Neural crest cell (in vitro differentiated cells): ENCODE measurements at places on chromosomes 12 and 14. TPM values are rescaled to one million over a fixed set of nuclear protein-coding genes. Genes with fewer than 3 reads are reported as not detected.

DNA sequence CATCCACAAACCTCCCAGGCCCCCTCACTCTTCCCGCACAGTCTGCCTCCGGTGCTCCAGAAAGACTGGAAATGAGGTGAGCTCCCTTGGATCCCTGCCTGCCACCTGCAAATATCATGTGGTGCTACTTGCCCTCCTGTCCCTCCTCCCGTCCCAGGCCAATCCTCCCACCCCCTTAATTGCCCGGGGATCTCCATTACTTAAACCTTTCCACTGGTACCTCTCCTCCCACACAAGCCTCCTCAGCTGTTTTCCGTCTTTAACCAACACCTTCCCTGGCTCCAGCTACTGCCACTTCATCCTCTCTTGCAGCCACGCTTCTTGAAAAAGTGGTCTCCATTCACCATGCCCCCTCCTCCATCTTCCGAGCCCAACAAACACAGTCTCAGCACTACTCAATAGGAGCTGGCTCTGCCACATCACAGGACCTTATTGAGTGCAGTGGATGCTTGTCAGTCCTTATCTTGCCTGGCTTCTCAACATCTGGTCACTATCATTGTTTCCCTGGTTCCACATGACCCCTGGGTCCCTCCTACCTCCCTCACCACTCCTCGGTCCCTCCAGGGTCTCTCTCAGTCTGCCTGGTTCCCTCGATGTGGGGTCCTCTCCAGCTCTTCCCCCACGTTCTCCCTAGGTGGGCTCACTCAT is 11.5 kb downstream of the FAIM2 start:
- no peak for DNase-seq
- peak overlapping the region; percentile 6 for H3K27ac ChIP-seq
- no peak overlapping the region for H3K4me3 ChIP-seq
- no peaks in the 10 kb centered on the region for H3K36me3 ChIP-seq
- peaks cover 12% of the 10 kb centered on the region for H3K27me3 ChIP-seq
- H3K4me1 ChIP-seq = peaks cover 7% of the 10 kb centered on the region

DNA sequence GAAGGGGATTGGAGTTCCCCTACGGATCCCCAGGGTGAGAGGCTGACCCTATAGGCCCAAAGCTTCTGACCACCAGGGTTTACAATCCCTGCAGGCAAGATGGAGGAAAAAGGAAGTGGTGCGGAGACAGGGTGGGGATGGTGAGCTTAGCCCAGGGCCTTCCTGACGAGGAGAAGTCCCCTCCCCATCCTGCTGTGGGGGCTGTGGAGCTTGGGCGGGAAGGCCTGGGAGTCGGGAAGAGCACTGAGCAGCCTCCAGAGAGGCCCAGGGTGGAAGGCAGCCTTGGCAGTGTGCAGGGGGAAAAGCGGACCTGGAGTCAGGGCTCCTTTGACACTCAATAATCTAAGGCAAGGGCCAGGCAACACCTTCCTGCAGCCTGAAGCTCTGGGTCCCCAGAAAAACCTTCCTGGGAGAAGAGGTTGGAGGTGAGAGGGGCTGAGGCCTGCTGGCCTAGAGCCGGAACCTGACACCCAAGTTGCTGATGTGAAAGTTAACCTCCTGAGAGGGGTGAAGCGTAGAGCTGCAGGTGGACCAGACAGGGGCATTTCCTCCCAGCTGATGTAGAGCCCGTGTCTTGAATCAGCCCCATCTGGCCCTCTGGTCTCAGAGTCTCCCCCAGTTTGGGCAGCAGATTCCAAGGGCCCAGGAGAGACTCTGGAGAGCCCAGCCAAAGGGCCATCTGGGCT is 6.0 kb downstream of the HDAC7 start:
- peak overlapping the region; percentile 85 for H3K4me3 ChIP-seq
- H3K36me3 ChIP-seq = no peaks in the 10 kb centered on the region
- DNase-seq = no peak
- peak overlapping the region; percentile 47 for H3K27ac ChIP-seq
- H3K4me1 ChIP-seq = peaks cover 74% of the 10 kb centered on the region

- DNase-seq = no peak
- H3K36me3 ChIP-seq = peaks cover 14% of the 10 kb centered on the region
- H3K4me1 ChIP-seq = peaks cover 15% of the 10 kb centered on the region
- H3K27me3 ChIP-seq = no peaks in the 10 kb centered on the region
- H3K4me3 ChIP-seq = no peak overlapping the region
- H3K27ac ChIP-seq = no peak overlapping the region
Measured at GRCh38 chr12:9347328-9348127, 139.3 kb upstream of the PZP start.

The SPTB gene
- 0.16 and 0.18 TPM in 2 replicates for total RNA-seq

DNA sequence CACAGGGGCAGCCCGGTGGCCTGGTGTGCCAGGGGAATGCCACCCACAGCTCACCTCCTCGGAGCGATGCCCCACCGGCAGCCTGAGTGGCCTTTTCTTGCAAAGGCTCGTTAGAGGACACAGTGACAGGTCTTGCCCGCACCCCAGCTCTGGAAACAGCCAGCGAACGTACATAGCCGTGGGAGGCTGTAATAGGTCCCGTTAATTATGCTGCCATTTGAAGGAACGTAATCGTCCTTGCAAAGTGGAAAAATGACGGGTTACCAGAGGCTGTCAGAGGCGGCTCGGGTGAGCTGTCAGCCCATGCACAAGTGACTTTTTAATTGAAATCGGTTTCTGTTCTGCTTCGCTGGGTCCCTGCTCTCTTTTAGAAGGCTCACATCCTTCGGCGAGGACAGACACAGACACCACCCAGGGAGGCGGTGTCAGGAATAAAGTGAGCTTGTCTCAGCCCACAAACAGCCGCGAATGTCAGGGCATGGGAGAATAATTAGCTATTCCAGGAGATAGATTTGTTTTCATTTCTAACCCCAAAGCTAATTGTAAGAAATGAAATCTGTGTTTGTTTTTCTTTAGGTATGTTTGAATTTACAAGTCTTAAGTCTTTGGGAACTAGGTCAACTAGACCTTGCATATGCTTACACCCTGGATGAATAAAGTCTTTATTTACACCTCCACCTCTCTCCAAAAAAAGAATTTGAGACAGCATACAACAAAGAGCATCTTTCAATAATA is 77.2 kb upstream of the RFLNA start:
- peaks cover 7% of the 10 kb centered on the region for H3K27me3 ChIP-seq
- H3K4me3 ChIP-seq = peak overlapping the region; percentile 39
- H3K4me1 ChIP-seq = peaks cover 23% of the 10 kb centered on the region
- DNase-seq = no peak
- peaks cover 21% of the 10 kb centered on the region for H3K36me3 ChIP-seq

The SOX5 gene
- 86.6 and 86.8 TPM in 2 replicates for total RNA-seq

- H3K36me3 ChIP-seq = no peaks in the 10 kb centered on the region
- H3K4me3 ChIP-seq = peak overlapping the region; percentile 93
- H3K4me1 ChIP-seq = peaks cover 29% of the 10 kb centered on the region
- H3K27me3 ChIP-seq = peaks cover 7% of the 10 kb centered on the region
- no peak overlapping the region for H3K27ac ChIP-seq
- no peak for DNase-seq
Measured at GRCh38 chr12:51593021-51593420, 2.0 kb downstream of the SCN8A start.

DNA sequence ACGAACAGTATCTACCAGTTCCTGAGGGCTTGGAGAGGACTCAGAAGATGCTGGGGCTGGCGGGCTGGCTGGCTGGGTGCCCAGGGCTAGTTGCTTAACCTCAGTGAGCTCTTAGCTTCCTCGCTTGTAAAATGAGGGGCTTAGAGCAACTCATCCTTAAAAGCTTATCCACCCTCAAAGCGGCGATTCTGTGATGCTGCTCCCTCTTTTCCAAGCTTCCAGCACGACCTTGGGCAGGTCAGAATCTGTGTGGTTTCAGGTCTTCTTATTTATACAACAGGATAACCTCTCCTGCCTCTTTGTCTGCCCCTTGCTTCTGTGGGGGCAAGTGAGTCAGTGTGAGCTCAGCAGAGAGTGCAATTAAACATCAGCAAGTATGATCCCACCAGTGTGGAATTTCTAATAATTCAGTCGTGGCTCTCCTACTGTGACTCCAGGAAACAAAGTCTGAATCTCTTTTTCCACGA is 281.8 kb downstream of the KSR2 start:
- H3K27me3 ChIP-seq = peaks cover 13% of the 10 kb centered on the region
- no peak overlapping the region for H3K4me3 ChIP-seq
- no peaks in the 10 kb centered on the region for H3K36me3 ChIP-seq
- no peak overlapping the region for H3K27ac ChIP-seq
- no peak for DNase-seq

GRCh38 chr14:66242001-66242400 is 244.2 kb upstream of the CCDC196 start:
- peaks cover 21% of the 10 kb centered on the region for H3K4me1 ChIP-seq
- no peaks in the 10 kb centered on the region for H3K36me3 ChIP-seq
- H3K27me3 ChIP-seq = no peaks in the 10 kb centered on the region
- H3K27ac ChIP-seq = no peak overlapping the region

The INHBC gene
- 0.14 TPM in 1 of 2 replicates, not detected in the other for total RNA-seq

- H3K27ac ChIP-seq = peak overlapping the region; percentile 53
- no peaks in the 10 kb centered on the region for H3K36me3 ChIP-seq
- no peaks in the 10 kb centered on the region for H3K27me3 ChIP-seq
- peak overlapping the region; percentile 29 for H3K4me3 ChIP-seq
Measured at GRCh38 chr12:62658910-62659309, 192.3 kb downstream of the MON2 start.

DNA sequence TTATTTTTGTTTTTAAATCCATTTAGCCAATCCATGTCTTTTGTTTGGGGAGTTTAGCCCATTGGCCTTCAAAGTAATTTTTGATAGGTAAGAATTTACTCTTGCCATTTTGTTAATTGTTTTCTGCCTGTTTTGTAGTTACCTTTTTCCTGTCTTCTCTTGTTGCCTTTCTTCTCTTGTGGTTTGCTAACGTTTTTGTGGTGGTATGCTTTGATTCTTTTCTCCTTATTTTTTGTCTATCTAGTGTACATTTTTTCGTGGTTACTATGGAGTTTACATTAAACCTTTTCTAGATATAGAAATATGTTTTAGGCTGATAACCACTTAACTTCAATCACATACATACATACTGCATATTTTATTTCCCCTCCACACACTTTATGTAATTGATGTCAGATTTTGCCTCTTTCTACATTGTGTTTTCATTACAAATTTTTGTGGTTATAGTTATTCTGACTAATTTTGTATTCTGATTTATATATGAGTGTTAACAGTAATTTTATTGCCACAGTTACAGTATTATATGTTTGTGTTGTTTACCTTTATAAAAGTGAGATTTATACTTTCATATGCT is 19.2 kb upstream of the PPP1R12A start:
- H3K4me3 ChIP-seq = no peak overlapping the region
- H3K36me3 ChIP-seq = peaks cover 7% of the 10 kb centered on the region
- DNase-seq = no peak
- no peaks in the 10 kb centered on the region for H3K4me1 ChIP-seq

DNA sequence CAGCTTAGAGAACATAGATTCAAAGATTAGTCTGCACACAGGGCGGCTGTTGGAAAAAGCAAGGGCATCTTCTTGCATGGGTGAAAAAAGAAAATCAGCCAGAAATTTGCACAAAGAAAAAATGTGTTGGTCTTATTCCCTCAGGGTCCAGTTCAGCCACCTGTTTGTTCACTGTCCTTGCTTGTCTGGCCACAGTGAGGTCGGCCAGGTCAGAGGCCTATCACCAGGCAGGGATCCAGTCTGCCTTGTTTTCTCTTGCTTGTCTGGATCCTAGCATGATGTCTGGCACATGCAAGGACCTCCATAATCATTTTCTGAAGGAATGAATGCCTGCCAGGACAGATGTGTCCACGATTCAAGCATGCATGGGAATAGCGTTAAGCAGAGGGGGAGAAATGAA is 359.1 kb upstream of the TBX3 start:
- H3K36me3 ChIP-seq = no peaks in the 10 kb centered on the region
- DNase-seq = no peak
- H3K4me1 ChIP-seq = peaks cover 6% of the 10 kb centered on the region

DNA sequence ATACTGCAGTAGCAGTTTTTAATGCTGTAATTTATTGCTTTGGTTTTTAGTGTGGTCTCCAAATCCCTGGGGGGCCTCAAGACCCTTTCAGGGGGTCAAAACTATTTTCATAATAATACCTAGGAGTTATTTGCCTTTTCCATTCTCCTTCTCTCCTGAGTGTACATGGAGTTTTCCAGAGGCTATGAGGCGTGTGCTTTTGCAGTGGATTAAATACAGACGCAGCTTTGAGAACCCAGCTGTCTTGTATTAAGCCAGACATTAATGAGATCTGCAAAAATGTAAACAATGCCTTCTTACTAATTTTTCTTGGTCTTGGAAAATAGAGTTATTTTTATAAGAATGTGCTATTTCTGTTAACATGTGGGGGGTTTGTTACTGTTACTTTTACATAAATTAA is 68.6 kb downstream of the SLC25A47 start:
- DNase-seq = no peak
- H3K36me3 ChIP-seq = no peaks in the 10 kb centered on the region
- H3K27me3 ChIP-seq = no peaks in the 10 kb centered on the region
- H3K4me1 ChIP-seq = peaks cover 44% of the 10 kb centered on the region
- no peak overlapping the region for H3K4me3 ChIP-seq

- no peak overlapping the region for H3K4me3 ChIP-seq
- no peaks in the 10 kb centered on the region for H3K4me1 ChIP-seq
- DNase-seq = no peak
- H3K27me3 ChIP-seq = peaks cover 2% of the 10 kb centered on the region
- no peaks in the 10 kb centered on the region for H3K36me3 ChIP-seq
Measured at GRCh38 chr14:91654836-91655235, 77.0 kb downstream of the CATSPERB start.

The SELPLG gene
- 0.39 and 0.51 TPM in 2 replicates for total RNA-seq

DNA sequence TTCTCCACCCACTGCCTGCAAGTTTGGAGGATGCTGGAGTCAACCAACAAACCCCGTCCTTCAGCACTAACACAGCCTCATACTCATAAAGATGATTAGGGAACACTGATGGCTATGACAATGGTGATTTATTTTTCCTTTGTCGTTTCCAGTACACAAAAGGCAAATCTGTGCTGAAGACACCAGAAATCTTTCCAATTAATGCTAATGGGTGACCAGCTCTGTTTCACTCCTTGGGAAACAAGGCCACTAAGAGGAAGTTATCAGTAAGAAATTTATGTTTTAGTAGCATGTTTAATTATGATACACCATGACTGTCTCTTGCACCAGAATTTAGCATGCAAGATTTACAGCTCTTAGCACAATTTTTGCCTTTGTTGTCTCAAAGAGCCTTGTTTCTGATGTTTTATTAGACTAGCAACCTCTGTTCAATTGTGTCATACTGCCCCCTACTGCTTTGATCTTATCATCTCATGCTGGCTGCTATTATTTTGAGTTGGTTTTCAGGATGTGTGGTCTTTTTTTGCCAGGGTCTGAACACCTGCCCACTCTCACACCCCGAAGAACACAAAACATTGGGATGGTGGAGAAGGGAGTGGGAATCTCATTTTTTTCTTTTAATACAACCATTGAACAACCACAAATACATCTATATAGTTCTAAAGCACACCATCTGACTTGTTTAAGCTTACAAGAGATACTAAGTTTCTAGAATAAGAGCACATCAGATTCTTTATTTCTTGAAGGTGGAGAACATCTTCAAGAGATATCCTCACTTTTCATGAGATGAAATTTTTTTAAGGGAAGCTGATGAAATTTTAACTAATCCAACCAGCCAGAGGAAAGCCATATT is 160.9 kb downstream of the SPTSSA start:
- peaks cover 14% of the 10 kb centered on the region for H3K4me1 ChIP-seq
- H3K4me3 ChIP-seq = no peak overlapping the region
- H3K36me3 ChIP-seq = no peaks in the 10 kb centered on the region

DNA sequence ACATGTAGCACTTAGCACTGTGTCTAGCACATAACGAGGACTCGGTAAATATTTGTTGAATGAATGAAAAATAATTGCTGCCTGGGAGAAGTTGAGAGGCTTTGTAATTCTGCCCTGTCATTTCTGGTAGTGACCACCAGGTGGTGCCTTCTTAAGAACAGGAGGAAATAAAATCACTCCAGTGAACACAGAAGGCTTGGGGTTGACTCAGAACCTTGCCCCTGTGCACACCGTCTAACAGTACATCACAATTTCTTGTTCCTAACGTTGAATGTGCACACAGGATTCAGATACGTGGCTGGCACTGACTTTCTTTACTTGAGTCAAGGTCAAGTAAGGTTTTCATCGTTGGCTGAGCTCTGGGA is 91.8 kb downstream of the RGS6 start:
- H3K27me3 ChIP-seq = peaks cover 4% of the 10 kb centered on the region
- no peaks in the 10 kb centered on the region for H3K36me3 ChIP-seq
- no peak overlapping the region for H3K4me3 ChIP-seq
- H3K4me1 ChIP-seq = no peaks in the 10 kb centered on the region
